Endothelial cell of umbilical vein (primary cell): ENCODE measurements at places on chromosomes 12 and 14. TPM values are rescaled to one million over a fixed set of nuclear protein-coding genes. Genes with fewer than 3 reads are reported as not detected.

The FAM186B gene
- total RNA-seq = 0.21 and 0.33 TPM in 2 replicates

The C12orf50 gene
- 0.30 and 0.31 TPM in 2 replicates for total RNA-seq

The ST8SIA1 gene
- total RNA-seq = not detected in 2 replicates

The MTRFR gene
- 12.0 and 14.4 TPM in 2 replicates for total RNA-seq

The PROX2 gene
- not detected in 2 replicates for total RNA-seq

The CFAP251 gene
- total RNA-seq = 4.0 and 6.0 TPM in 2 replicates

The SERPINA10 gene
- total RNA-seq = not detected in 2 replicates

The FAM181A gene
- not detected in 2 replicates for total RNA-seq

The GDF11 gene
- total RNA-seq = 18.7 and 19.8 TPM in 2 replicates

The POTEG gene
- total RNA-seq = not detected in 2 replicates

The PRB2 gene
- not detected in 2 replicates for total RNA-seq

The SLC2A13 gene
- 4.1 and 4.9 TPM in 2 replicates for total RNA-seq

The AGAP2 gene
- 0.05 and 0.24 TPM in 2 replicates for total RNA-seq

The ANKS1B gene
- total RNA-seq = 0.38 and 0.42 TPM in 2 replicates

The BAZ1A gene
- total RNA-seq = 49.1 and 52.1 TPM in 2 replicates

The CCDC198 gene
- total RNA-seq = not detected in 2 replicates

The KLRD1 gene
- total RNA-seq = 0.13 and 0.18 TPM in 2 replicates

The RAB21 gene
- 44.8 and 49.6 TPM in 2 replicates for total RNA-seq

The PLEKHG7 gene
- total RNA-seq = not detected in 2 replicates

The IRAK3 gene
- total RNA-seq = 7.4 and 8.5 TPM in 2 replicates

The ANKRD13A gene
- 36.2 and 37.0 TPM in 2 replicates for total RNA-seq

The ZNF641 gene
- 5.0 and 6.7 TPM in 2 replicates for total RNA-seq

The PTPRO gene
- total RNA-seq = not detected in 2 replicates

The SLC39A5 gene
- total RNA-seq = not detected in 2 replicates

The C12orf54 gene
- total RNA-seq = not detected in 2 replicates

The SMOC1 gene
- total RNA-seq = 0.78 and 0.97 TPM in 2 replicates

The NEUROD4 gene
- total RNA-seq = not detected in 2 replicates

The PRKAG1 gene
- total RNA-seq = 50.0 and 54.9 TPM in 2 replicates

The AP5M1 gene
- total RNA-seq = 38.7 and 39.6 TPM in 2 replicates

The EVL gene
- 61.9 and 62.5 TPM in 2 replicates for total RNA-seq

The BAZ2A gene
- 91.4 and 97.7 TPM in 2 replicates for total RNA-seq

The GZMH gene
- total RNA-seq = not detected in 2 replicates

The RIC8B gene
- 13.7 and 16.5 TPM in 2 replicates for total RNA-seq

The GPN3 gene
- 25.0 and 29.6 TPM in 2 replicates for total RNA-seq
